Panc1 (cell line): ENCODE measurements at places on chromosomes 1 and 21. TPM values are rescaled to one million over a fixed set of nuclear protein-coding genes. Genes with fewer than 3 reads are reported as not detected.

The KRTAP19-1 gene
- total RNA-seq: not detected

The CD53 gene
- total RNA-seq: 0.49 TPM

The MINDY1 gene
- 15.8 TPM for total RNA-seq

The AMY1A gene
- total RNA-seq: not detected

The CNR2 gene
- total RNA-seq: not detected

The GUCA2A gene
- total RNA-seq: not detected

The OR2L13 gene
- not detected for total RNA-seq

The RSBN1 gene
- 10.7 TPM for total RNA-seq

DNA sequence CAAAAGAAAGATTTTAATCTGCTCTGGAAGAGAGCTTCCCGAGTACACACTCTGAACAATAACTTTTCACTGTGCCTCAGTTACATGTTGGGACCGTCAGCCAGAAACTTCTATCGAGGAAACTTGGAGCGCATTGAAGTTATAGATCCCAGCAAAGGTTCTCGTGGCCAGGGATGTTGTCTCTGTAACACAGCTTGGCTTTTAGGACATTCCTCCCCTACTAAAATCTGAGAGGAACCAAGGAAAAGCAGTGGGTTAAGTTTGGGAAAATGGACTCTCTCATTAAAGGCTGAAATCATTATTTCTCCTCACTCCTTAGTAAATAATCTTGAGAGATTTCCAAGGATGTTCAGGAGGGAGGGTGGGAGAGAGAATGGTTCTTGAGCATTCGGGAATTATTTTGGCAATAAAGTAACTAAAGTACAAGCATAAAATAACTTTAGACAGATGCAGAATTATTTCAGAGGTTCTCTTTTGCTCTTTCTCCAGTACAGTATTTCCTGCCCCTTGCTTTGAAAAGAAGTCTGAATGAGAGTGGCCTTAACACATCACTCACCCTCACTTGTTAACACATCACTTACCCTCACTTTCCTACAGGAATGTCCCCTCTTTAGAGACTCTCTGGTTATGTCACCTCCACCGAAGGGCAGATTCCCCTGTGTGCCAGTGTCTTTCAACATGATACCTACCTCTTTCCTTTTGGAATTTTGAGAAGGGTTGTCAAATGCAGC is 1.8 kb upstream of the NFIA start:
- no peak for DNase-seq

DNA sequence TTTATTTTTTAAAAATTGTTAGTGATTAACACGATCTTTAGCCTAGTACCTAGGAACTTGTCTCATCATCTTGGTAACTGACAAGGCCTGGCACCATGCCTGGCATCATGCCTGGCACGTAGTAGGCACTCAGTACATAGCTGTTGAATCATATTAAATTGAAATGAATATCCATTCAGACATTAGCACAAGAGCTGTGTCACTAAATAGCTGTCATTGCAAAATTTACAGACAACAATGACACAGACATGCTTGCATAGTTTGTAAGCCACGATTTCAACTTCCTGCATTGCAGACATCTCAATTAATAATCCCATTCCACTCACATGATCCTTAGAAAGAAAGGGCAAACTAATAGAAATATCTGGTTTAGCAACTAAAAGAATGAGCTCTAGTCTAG is 15.4 kb upstream of the PHACTR4 start:
- no peak for DNase-seq

GRCh38 chr1:60916906-60917305 is 165.5 kb upstream of the NFIA start:
- DNase-seq: no peak

DNA sequence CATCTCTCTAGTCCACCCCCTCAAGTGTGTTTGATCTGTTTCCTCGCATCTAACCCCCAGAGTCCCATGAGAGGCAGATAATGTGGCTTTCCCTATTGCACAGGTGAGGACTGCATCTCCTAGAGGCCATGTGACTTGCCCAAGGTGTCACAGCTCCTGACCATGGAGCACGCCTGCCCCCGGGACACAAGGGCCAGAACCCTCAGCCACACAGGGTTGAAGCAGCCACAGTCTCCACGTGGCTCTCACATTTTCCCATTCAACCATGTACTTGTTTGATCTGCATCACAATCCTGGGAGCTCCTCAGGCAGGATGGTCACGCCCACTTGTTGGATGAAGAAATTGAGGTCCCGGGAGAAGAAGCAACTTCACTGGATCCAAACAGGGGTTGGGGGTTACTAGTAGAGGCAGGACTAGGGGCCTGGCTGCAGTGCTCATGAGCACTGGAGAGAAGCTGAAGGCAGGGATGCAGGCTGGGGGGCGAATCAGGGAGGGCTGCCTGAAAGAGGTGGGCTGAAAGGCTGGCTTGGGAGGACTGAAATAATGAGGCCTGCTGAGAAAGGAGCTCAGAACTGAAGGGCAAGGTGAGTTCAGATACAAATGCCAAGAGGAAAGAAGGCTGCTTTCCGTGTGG is 207.9 kb downstream of the PTPRU start:
- DNase-seq: no peak

DNA sequence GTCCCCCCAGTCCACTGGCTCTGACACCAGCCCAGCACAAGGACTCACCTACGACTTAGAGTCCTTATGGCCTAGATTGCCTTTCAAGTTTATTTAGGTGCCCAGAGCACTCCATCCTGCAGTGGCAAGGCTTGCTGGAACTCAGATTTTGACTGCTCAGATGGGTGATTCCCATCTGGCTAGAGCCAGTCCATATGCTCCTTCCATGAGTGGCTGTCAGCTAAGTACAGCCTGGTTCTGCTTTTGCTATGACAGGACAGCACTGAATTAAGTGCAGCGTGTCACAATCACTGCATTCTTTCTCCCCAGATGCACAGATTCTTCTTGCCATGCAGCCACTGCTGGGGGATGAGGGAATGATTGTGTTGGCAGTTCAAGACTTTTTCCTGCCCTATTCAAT is 43.8 kb downstream of the GPR52 start:
- no peak for DNase-seq

- no peak for DNase-seq
These were observed 29.1 kb downstream of the GPR88 start for GRCh38 chr1:100567062-100567461.

DNA sequence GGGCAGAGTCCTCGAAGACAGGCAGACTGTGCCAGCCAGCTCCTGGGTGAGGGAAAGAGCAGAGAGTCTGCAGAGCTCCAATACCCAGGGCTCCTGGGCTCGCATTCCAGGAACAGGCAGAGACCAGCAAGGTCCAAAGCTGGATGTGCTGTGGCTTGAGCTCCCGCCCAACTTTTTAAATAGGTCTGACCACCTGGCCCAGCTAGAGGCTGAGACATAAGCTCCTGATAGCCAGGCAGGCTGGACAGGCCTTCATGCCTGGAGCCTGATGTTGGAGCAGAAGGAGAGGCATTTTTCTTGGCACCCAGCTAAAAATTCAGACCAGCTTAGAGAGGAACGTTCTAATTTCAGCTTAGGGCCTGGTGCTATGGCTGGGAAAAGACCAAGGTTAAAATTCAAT is 178.4 kb upstream of the TMEM51 start:
- no peak for DNase-seq

DNA sequence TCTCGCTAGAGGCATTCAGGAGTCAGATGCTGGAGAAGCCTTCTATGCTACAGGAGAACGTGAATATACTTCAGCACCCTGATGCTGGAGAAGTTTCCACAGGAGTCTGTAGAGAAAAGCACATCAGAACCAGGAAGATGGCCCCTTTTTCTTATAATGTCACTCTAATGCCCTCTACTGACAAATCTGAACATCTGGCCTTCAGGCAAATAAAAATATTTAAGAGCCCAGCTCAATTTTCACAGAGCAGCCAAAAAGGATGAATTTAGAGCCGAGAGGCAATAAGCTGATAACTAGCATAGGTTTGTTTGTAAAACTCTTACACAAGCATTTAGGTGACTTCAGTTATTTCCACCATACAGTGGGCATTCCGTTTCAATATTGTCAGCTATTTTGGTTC is 3.8 kb upstream of the RRP15 start:
- DNase-seq: no peak

- peak; percentile 30 for DNase-seq
These were observed at the start of gene OLFML3 for GRCh38 chr1:113978863-113979702. Gene OLFML3 (plus strand): TSS chr1:113979474. CDS start chr1:113979517, 43 bp downstream.

DNA sequence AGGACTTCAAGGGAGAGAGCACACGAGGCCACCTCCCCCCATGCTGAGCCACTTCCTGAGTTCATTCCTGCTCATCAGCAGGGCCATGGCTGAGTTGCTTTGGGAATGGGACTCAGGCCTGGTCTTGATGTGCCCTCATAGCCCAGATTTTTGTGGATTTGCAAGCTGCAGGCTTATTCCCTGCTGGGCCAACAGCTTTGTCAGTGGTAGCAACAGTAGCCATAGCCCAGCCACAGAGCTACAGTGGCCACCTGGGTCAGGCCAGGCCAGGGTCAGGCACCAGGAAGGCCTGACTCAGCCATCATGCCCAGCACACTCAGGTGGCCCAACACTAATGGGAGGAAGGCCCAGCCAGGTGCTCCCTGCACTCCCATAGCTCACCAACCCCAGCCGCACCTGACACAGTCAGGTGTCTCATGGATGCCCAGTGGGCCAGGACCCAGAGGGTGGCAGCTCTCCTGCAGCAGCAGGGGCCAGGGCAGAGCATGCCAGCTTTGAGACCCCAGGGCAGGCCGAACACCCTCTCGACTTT is 33.5 kb downstream of the EPHA2 start:
- no peak for DNase-seq

DNA sequence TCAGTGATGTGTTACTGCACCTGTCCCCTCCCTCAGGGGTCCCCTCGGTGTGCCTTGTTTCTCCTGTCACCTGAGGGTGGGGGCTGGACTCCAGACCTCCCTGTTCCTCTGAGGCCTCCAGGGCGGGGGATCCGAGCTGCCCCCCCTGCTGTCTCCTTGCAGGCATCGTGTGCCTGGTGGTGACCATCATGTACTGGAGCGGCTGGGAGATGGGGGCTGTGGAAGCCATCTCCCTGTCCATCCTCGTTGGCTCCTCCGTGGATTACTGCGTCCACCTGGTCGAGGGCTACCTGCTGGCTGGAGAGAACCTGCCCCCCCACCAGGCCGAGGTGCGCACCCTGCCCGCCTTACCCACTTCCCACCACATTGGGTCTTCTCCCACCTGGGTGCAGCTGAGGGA is 56.4 kb downstream of the DISP3 start:
- no peak for DNase-seq

DNA sequence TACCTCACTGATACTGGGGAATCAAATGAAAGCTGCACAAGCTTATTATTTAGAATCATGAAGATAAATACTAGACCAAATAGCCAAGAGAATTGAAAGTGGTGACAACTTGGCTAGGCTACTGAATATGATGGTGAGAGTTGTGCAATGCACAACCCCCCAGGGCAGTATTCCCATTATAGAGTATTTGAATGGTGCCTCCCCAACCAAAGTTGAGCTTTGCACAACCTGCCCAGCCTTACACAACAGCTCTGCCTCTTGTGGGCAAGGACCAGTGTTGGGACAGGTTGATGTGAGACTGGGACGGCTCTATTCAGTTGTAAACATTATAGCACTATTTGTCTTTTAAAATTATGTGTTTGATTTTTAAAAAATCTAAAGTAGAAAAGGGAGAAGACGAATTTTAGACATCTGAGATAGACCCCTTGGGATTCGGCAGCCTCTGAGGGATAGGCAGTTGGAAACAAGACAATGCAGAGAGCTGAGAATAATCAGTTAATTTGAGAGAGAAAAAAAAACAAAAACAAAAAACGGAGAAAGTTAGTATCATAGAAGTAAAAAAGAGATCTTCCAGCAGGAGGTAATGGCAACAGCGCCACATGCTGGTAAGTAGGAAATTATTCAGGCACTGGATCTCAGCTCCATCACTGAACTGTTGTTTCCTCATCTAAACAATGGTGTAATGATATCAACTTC is 91.0 kb upstream of the KCNA3 start:
- DNase-seq: no peak

DNA sequence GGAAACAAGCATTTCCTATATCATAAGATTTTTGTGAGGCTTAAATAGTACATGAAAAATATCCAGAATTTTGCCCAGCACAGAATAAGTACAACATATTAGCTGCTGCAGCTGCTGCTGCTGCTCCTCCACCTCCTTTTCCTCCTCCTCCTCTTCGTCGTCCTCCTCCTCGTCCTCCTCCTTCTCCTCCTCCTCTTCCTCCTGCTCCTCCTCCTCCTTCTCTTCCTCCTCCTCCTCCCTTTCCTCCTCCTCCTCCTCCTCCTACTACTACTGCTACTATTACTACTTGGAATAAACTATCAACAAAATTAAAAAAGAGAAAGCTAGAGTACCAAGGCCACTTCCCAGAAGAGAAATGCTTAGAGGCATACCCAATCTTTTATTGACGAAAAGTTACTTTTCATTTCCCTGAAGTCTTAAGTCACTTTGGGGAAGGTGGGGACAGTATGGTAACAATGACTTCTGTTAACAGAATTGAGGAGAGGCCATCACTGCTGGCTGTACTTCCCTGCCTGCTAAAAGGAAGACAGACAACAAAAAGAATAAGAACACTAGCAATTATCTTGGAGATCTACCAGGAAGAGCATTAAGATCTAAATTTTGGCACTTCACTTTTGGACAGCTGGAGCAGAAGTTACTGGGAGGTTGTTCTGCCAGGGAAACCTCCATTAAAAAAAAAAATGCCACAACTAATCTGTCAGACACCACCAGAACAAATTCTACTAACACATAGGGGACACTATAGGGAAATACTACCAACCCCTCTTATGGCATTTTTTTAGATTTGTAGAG is 7.1 kb downstream of the DENND1B start:
- no peak for DNase-seq

DNA sequence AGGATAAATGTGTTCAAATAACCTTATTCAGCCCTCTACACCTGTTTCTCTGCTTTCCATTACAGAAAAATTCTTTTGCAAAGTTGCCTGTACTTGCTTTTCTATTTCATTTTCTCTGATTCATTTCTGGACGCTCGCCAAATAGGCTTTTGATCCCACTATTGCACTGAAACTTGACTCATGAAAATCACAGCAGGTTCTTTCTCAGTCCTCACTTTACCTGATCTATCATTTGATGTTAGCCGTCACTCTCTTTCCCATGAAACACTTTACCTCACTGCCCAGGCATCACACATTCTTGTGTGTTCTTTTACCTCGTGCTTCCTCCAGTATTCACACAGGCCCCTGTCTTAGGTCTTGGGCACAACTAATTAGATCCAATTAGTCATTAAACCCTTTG is 26.2 kb downstream of the HSPA13 start:
- DNase-seq: no peak

- DNase-seq: no peak
These were observed 321.0 kb downstream of the RPS6KC1 start for GRCh38 chr1:213371847-213372619.

- DNase-seq: no peak
These were observed 67.5 kb downstream of the KCND3 start for GRCh38 chr1:111921948-111922347.

DNA sequence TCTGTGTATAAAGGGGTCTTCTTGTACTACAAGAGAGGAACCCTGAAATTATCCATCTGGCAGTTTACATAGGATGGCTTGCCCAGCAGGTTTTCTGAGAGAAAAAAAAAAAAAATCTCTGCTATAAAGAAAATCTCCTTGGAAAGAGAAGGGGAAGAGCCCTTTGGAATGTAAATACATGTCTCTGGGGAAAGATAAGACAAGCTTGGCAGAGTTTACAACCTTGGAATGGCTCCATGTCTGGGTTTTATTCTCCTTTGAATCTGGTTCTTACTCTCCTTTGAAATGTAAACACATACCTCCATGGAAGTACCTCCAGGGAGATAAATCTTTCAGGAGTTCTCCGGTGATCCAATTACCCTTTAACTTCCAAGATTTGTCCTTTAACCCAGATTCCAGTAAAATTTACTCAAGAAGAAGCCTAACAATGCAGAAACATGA is 45.1 kb upstream of the DNAH14 start:
- no peak for DNase-seq

- DNase-seq: no peak
These were observed 139.6 kb upstream of the NRIP1 start for GRCh38 chr21:15204140-15204969.
